ENCODE measurements at places on chromosomes 13 and 19.

GRCh38 chr19:53812335-53812734 lies 11.8 kb downstream of the NLRP12 start:
- no peak for DNase-seq

DNA sequence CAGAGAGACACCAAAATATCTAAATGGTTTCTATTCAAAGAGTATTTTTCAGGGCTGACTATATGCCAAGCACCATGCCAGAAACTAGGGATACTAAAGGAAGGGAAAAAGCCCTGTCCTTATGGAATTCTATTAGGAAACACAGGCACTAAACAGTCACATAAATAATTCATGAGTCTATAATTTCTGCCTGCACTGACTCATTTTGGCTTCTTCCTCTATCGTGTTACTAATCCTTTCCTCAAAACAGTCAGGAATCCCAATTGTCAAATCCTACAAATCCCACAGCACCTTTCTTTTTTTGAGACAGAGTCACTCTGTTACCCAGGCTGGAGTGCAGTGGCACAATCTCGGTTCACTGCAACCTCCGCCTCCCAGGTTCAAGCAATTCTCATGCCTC lies 29.2 kb downstream of the XPO4 start:
- no peak for DNase-seq

DNA sequence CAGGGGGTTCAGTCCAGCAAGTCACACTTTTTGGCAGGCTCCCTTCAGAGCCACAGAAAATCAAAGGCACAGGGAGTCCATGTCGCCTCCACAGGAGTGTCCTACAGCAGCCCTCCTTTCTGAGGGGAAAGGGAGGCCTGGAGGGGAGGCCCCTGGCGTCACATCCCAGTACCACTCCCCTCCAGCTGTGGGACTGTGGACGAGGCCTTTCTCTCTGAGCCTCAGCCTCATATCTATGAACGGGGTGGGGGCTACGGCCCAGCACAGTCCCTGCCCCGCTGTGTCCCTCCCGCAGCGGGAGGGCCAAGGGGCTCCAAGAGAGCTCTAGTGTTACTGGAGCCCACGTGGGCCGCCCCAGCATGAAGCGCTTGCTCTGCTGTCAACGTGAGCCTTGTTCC lies 23.8 kb downstream of the PEPD start:
- no peak for DNase-seq

DNA sequence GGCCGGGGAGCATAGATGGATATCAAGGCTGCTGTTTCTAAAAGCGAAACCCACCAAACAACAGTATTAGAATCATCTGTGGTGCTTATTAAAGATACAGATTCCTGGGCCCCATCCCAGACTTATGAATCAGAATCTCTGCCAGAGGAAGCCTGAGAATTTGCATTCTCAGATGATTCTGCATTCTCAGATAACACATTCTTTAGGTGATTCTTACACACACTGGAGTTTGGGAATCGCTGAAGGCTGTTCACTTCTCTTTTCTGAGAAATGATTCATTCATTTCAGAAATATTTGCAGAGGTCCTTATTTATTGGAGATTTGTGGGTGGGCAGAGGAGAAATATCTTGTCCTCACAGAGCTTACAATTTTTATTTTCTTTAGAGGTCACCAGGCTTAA lies 24.4 kb downstream of the ALOX5AP start:
- DNase-seq, result no peak

DNA sequence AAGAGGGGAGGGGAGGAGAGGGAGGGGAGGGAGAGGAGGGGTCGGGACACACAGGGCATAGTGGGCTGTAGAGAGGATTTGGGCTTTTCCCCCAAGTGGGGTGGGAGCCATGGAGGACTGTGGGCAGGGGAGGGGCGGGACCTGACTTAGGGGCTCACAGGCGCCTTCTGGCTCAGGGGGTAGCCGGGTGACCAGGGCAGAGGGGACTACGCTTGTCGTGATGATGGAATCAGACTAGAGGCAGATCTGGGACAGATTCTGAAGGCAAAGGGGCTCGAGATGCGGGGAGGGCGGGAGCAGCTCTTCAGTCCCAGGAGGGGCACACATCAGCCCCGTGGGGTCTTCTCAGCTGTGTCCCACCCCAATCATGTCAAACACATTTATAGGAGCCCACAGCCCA lies 13.5 kb downstream of the NDUFA11 start:
- DNase-seq, result no peak
